WTC11 (cell line): ENCODE measurements at places on chromosomes 5 and 9. TPM values are rescaled to one million over a fixed set of nuclear protein-coding genes. Genes with fewer than 3 reads are reported as not detected.

DNA sequence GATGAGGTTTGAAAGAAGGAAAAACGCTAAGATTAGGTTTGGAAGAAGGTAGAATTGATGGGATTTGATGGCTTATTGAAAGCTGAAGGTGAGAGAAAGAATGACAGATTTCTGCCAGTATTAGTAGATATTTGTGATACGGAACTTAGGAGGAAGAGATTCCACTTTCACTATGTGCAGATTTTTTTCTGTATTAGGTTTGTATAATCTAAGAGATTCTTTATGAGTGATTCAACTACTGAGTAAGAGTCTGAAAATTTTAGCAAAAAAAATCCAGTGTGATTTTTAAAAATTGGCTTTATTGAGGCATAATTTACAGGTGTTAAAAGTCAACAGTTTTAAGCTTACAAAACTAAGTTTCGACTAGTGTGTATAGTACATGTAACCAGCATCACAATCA lies 54.1 kb downstream of the AP3S1 start:
- no peak for DNase-seq
- no peak overlapping the region for H3K27ac ChIP-seq

GRCh38 chr5:120531215-120531614 lies 67.1 kb downstream of the PRR16 start:
- peaks cover 13% of the 10 kb centered on the region for H3K4me1 ChIP-seq
- no peak overlapping the region for H3K4me3 ChIP-seq
- H3K27me3 ChIP-seq, result no peaks in the 10 kb centered on the region
- DNase-seq, result no peak
- H3K36me3 ChIP-seq, result no peaks in the 10 kb centered on the region

GRCh38 chr5:67161767-67162166 lies 34.8 kb downstream of the CD180 start:
- H3K27me3 ChIP-seq, result no peaks in the 10 kb centered on the region
- DNase-seq, result no peak
- H3K4me1 ChIP-seq, result peaks cover 31% of the 10 kb centered on the region
- no peak overlapping the region for H3K4me3 ChIP-seq

DNA sequence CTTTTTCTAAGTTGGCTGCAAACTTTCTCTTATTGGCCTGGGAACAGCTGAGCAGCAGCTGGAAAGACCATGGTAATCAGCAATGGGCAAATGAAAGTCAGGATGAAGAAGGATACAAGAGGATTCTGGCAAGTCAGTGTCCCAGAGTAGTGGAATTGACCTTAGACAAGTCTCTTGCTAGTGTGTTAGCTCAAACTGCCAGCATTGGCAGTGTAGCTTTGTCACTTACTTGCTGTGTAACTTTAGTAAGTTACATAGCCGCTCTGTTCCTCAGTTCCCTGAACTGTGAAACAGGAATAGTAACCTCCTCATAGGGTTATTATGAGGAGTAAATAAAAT lies 3.6 kb downstream of the ALDH1A1 start:
- peaks cover 25% of the 10 kb centered on the region for H3K4me1 ChIP-seq
- H3K27me3 ChIP-seq, result no peaks in the 10 kb centered on the region
- no peak for DNase-seq
- H3K27ac ChIP-seq, result no peak overlapping the region
- H3K4me3 ChIP-seq, result no peak overlapping the region
- no peaks in the 10 kb centered on the region for H3K36me3 ChIP-seq

- H3K4me1 ChIP-seq, result peaks cover 41% of the 10 kb centered on the region
- peak overlapping the region; percentile 37; the same call in 1 of the 2 replicates for H3K27ac ChIP-seq
- H3K27me3 ChIP-seq, result peaks cover 42% of the 10 kb centered on the region
- peak overlapping the region; percentile 82 for H3K4me3 ChIP-seq
- H3K36me3 ChIP-seq, result no peaks in the 10 kb centered on the region
- DNase-seq, result peak; percentile 63
Observed at GRCh38 chr9:74497748-74498620, 849 bp downstream of the RORB start.

- DNase-seq, result no peak
- peaks cover 31% of the 10 kb centered on the region for H3K27me3 ChIP-seq
- H3K36me3 ChIP-seq, result no peaks in the 10 kb centered on the region
- no peak overlapping the region for H3K27ac ChIP-seq
- no peak overlapping the region for H3K4me3 ChIP-seq
Observed at GRCh38 chr9:68552700-68553476, 12.2 kb upstream of the TMEM252 start.

GRCh38 chr5:100566382-100567141 lies 31.4 kb downstream of the FAM174A start:
- H3K27ac ChIP-seq, result no peak overlapping the region; the same call in 1 of the 2 replicates
- H3K27me3 ChIP-seq, result no peaks in the 10 kb centered on the region
- DNase-seq, result no peak

GRCh38 chr9:89779405-89780203 lies 174.8 kb downstream of the GADD45G start:
- H3K4me1 ChIP-seq, result peaks cover 3% of the 10 kb centered on the region; the same call in 1 of the 2 replicates
- no peak overlapping the region for H3K4me3 ChIP-seq
- DNase-seq, result no peak
- no peak overlapping the region for H3K27ac ChIP-seq
- peaks cover 3% of the 10 kb centered on the region; the same call in 1 of the 2 replicates for H3K27me3 ChIP-seq

DNA sequence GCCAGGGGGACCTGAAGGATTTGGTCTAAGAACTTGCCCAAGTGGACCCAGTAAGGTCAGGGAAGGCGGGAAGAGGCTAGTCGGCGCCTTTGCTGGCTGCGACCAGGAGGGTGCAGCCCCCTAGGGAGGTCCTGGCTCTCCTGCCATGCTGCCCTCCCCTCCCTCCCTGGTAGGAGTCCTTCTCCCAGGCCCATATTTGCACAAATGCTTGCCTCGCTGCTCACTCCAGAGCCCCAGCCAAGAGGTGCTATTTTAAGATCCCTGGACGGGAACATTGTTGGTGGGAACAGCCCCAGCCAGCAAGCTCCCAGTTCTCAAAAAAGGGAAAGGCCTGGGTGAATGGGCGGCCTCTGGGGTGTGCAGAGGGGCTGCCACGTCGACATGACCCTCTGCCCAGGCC lies 4.3 kb upstream of the IL17B start:
- no peaks in the 10 kb centered on the region for H3K36me3 ChIP-seq
- H3K4me1 ChIP-seq, result peaks cover 12% of the 10 kb centered on the region
- no peaks in the 10 kb centered on the region for H3K27me3 ChIP-seq
- no peak overlapping the region for H3K4me3 ChIP-seq

GRCh38 chr9:114853071-114853855 lies 47.4 kb upstream of the TNFSF15 start:
- peaks cover 3% of the 10 kb centered on the region; the same call in 1 of the 2 replicates for H3K27me3 ChIP-seq
- peaks cover 6% of the 10 kb centered on the region for H3K4me1 ChIP-seq
- no peak overlapping the region for H3K27ac ChIP-seq

GRCh38 chr9:128523199-128523925 lies 18.8 kb downstream of the GLE1 start:
- no peak overlapping the region for H3K27ac ChIP-seq
- no peaks in the 10 kb centered on the region for H3K4me1 ChIP-seq
- H3K27me3 ChIP-seq, result no peaks in the 10 kb centered on the region
- peak; percentile 22 for DNase-seq
- H3K36me3 ChIP-seq, result peaks cover 30% of the 10 kb centered on the region
- no peak overlapping the region for H3K4me3 ChIP-seq

- H3K4me1 ChIP-seq, result no peaks in the 10 kb centered on the region
- no peak overlapping the region for H3K27ac ChIP-seq
- H3K4me3 ChIP-seq, result no peak overlapping the region
- no peak for DNase-seq
Observed at GRCh38 chr5:81401266-81401665, 7.3 kb upstream of the ACOT12 start.

- H3K27ac ChIP-seq, result no peak overlapping the region
- no peak overlapping the region for H3K4me3 ChIP-seq
- H3K27me3 ChIP-seq, result no peaks in the 10 kb centered on the region
Observed at GRCh38 chr9:123680352-123680751, 249.6 kb downstream of the DENND1A start.

DNA sequence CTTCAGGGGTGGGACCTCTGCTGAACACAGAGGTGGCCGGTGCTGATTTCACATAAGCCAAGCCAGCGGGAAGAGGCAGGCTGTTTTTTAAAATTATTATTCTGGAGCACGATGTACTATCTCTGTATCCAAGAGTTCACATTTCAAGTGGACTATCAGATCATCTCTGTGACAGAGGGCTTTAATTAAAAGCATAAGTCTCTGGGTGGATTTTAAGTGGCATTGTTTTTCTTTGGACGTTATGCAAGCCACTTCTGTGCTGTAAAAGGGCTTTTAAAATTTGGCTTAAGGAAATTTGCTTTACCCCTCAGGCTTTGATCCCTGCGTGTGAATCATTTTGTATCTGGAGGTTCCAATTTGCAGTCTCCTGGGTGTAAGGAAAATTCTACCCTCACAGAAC lies 124.7 kb downstream of the PALM2AKAP2 start:
- no peaks in the 10 kb centered on the region for H3K36me3 ChIP-seq
- no peak overlapping the region for H3K27ac ChIP-seq
- H3K4me3 ChIP-seq, result no peak overlapping the region
- peaks cover 12% of the 10 kb centered on the region for H3K4me1 ChIP-seq

- peaks cover 4% of the 10 kb centered on the region; the same call in 1 of the 2 replicates for H3K4me1 ChIP-seq
- no peak overlapping the region for H3K27ac ChIP-seq
- 0 out of 2 replicates have a peak, but pooled peaks cover 3% of the 10 kb centered on the region for H3K36me3 ChIP-seq
- H3K27me3 ChIP-seq, result no peaks in the 10 kb centered on the region
- DNase-seq, result no peak
Observed at GRCh38 chr9:27168951-27169350, 59.9 kb downstream of the TEK start.

- no peak overlapping the region for H3K4me3 ChIP-seq
- no peak overlapping the region for H3K27ac ChIP-seq
- DNase-seq, result no peak
- H3K27me3 ChIP-seq, result no peaks in the 10 kb centered on the region
- H3K4me1 ChIP-seq, result no peaks in the 10 kb centered on the region
- no peaks in the 10 kb centered on the region for H3K36me3 ChIP-seq
Observed at GRCh38 chr5:39605588-39606575, 181.1 kb upstream of the DAB2 start.

DNA sequence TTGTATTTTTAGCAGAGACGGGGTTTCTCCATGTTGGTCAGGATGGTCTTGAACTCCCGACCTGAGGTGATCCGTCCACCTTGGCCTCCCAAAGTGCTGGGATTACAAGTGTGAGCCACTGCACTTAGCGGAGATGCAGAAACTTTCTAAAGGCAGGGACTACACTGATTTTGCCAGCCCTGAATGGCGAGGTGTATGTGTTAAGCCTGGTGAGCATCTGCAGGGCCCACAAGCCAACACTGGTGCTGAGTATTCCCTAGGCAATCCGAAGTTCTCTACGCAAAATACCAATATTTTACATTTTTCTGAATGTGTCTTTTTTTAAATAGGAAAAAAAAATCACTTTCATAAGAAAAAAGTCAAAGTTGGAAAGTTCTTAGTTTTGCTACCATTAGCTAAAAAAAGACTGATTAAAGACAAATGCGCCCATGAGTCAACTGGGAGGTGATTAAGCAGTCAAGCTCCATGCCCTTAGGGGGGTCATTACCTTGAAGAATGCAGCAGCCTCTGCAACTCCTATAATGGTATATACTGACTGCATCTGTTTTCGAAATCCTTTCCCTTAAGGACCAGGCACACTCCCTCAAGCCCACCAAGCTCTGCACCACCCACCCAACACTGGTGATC lies 502.8 kb downstream of the BNC2 start:
- peaks cover 2% of the 10 kb centered on the region for H3K4me1 ChIP-seq
- no peak overlapping the region for H3K27ac ChIP-seq
- no peaks in the 10 kb centered on the region for H3K36me3 ChIP-seq
- DNase-seq, result no peak
- no peak overlapping the region for H3K4me3 ChIP-seq

DNA sequence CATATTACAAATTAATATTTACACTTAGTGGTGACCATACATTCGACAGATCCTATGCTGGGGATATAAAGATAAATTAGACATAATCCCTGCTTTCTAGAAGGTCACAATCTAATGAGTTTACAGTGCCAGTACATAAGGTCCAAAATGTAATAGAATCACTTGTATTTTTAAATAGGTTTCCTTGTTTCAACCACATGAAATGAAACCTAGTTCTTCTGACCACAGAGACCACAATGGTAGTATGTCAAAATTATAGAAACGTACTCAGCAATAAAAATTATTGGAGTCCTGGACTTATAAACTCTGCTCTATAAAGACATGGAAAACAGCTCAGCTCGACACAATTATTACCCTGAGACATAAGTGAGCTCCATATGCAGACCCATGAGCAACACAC lies 444.3 kb downstream of the SPOCK1 start:
- no peak overlapping the region for H3K27ac ChIP-seq
- no peaks in the 10 kb centered on the region for H3K36me3 ChIP-seq
- peaks cover 8% of the 10 kb centered on the region for H3K4me1 ChIP-seq
- DNase-seq, result no peak
- H3K27me3 ChIP-seq, result no peaks in the 10 kb centered on the region

DNA sequence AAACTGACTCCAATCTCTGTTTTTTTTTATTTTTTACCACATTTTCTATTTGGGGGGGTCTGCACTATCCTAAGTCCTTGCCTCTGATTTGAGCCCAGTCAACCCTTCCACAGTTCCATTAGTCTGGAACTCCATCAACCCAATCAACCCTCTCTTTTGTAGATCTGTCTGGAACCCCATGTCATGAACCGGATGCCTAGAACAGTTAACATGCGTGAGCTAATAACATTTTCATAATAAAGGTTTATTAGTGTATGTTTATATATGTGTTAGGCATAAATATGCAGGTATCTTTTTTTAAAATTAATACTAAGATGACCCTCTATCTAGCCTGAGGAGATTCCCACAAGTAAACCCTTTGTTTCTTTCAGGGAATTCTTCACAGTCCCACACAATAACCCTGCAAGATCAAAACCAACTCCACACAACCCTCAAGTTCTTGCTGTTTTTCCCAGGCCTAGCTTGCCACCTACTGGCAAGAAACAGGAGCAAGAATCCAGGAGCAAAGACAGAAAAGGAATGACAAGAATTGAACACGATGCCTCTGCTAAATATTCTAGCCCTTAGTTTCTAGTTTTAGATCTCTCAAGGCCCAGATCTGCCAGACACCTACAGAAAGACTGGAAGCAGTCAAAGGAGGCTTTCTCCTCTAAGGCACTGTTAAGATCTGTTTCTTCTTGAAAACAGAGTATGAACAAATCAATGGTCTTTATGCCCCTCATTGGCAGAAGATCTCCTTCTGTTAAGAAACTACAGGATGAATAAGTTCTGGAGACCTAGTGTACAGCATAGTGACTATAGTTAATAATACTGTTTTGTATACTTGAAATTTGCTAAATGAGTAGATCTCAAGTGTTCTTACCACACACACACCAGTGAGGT lies 100.4 kb downstream of the TRIM36 start:
- H3K27ac ChIP-seq, result no peak overlapping the region; the same call in 1 of the 2 replicates
- peak; percentile 46 for DNase-seq
- no peaks in the 10 kb centered on the region for H3K27me3 ChIP-seq
- H3K36me3 ChIP-seq, result no peaks in the 10 kb centered on the region; the same call in 1 of the 2 replicates

Gene INSL6
- total RNA-seq, result not detected in 3 replicates

Gene GPRIN1
- total RNA-seq, result 5.4 to 8.5 TPM (median 5.8 TPM) in 3 replicates

Gene SLC36A2
- not detected in 3 replicates for total RNA-seq

Gene GNAQ
- 48.6 to 55.5 TPM (median 50.4 TPM) in 3 replicates for total RNA-seq

Gene PCDHGB2
- 4.1 to 5.5 TPM (median 5.2 TPM) in 3 replicates for total RNA-seq

Gene TSLP
- total RNA-seq, result 0.73 to 1.1 TPM (median 0.87 TPM) in 3 replicates

Gene GABRA1
- 0.48 to 0.57 TPM (median 0.50 TPM) in 3 replicates for total RNA-seq

Gene IRX2
- 51.5 to 63.2 TPM (median 52.0 TPM) in 3 replicates for total RNA-seq

Gene TMEM252
- not detected in 3 replicates for total RNA-seq

Gene NOP16
- total RNA-seq, result 51.7 to 57.7 TPM (median 52.1 TPM) in 3 replicates

Gene CHSY3
- total RNA-seq, result 0.98 to 1.3 TPM (median 1.1 TPM) in 3 replicates

Gene URM1
- 52.0 to 67.9 TPM (median 54.3 TPM) in 3 replicates for total RNA-seq

Gene CCNI2
- 1.1 to 1.7 TPM (median 1.6 TPM) in 3 replicates for total RNA-seq

Gene SPINK1
- 5.4 to 10.6 TPM (median 5.5 TPM) in 3 replicates for total RNA-seq

Gene PITX1
- 0.07 to 0.23 TPM (median 0.13 TPM) in 3 replicates for total RNA-seq

Gene FLT4
- total RNA-seq, result 11.0 to 12.7 TPM (median 12.4 TPM) in 3 replicates

Gene PTGDS
- total RNA-seq, result 2.2 to 4.0 TPM (median 2.9 TPM) in 3 replicates

Gene NOXA1
- 2.9 to 5.9 TPM (median 4.8 TPM) in 3 replicates for total RNA-seq
